ENCODE measurements at places on chromosomes 7 and 10. TPM values are rescaled to one million over a fixed set of nuclear protein-coding genes. Genes with fewer than 3 reads are reported as not detected.

- DNase-seq: no peak
Measured at GRCh38 chr10:22285130-22285529, 31.1 kb upstream of the COMMD3 start.

GRCh38 chr10:60144099-60144498 lies 237.7 kb upstream of the CCDC6 start:
- DNase-seq: no peak

The MASTL gene
- polyA plus RNA-seq: 18.0 TPM

DNA sequence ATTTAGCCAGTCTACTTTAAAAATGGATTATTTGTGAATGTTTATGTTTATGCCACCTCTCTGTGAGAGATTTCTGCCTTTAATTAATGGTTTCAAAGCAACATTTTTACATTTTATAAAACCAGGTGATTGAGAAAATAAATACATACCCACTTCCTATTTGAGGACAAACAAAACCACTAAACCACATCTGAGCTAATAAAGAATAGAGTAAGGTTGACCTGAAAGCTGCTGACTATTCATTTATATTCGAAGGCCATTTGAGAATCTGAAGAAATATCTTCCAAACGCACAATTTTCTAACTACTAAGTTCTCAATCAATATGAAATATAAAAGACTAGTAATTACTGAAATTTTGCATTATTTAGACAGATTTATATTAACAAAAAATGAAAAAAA lies 705.1 kb downstream of the XPNPEP1 start:
- DNase-seq: no peak

- no peak for DNase-seq
Measured at GRCh38 chr10:50540069-50540825, 83.5 kb downstream of the SGMS1 start.

The AGBL3 gene
- polyA plus RNA-seq: 0.86 TPM

The NPSR1 gene
- not detected for polyA plus RNA-seq

- no peak for DNase-seq
Measured at GRCh38 chr10:30026578-30026977, 32.8 kb downstream of the JCAD start.

The SP8 gene
- not detected for polyA plus RNA-seq

GRCh38 chr7:51786284-51786683 lies 469.7 kb upstream of the COBL start:
- no peak for DNase-seq

GRCh38 chr7:132402751-132403245 lies 173.5 kb downstream of the PLXNA4 start:
- DNase-seq: no peak

GRCh38 chr7:115132096-115132495 lies 210.2 kb downstream of the MDFIC start:
- no peak for DNase-seq

DNA sequence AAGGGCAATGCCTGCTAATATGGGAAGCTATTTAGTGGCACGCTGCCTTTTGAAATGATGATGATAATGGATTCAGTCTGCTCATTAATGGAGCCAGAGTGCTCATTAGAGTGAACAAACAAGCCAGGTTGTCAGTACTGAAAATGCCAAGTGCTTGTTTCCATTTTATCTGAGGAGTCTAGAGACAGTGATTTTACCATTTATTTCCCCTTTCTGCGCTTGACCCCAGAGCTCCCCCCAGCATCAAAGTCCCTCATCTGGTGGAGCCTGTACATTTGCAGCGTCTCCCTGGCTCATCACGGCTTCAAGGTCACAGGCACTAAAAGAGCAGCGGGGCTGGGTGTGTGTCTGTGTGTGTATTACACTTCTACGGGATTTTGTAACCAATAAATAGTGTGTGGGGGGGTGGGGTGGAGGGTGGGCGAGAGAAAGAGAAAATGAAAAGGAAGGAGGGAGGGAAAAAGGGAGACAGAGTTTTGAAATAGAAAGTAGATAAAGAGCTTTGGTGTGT lies 553.8 kb downstream of the TFEC start:
- DNase-seq: no peak

The ST7 gene
- 11.7 TPM for polyA plus RNA-seq

DNA sequence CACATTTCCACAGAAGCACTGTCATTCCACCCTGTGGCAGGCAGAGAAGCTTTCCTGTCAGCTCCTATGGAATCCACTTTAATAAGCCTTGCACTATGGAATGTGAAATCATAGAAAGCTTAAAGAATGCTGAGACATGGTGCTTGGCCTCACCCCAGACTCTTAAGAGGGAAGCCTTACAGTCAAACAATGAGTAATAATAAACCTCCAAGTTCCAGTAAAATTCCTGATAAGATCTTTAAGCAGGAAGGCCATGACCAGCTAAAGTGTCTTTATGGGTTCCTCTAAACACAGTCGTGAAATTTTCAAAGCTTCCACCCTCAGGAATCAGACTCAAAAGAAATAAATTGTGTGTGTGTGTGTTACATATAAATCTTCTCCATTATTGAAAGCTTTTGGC lies 11.9 kb upstream of the TEX36 start:
- DNase-seq: peak; percentile 40

DNA sequence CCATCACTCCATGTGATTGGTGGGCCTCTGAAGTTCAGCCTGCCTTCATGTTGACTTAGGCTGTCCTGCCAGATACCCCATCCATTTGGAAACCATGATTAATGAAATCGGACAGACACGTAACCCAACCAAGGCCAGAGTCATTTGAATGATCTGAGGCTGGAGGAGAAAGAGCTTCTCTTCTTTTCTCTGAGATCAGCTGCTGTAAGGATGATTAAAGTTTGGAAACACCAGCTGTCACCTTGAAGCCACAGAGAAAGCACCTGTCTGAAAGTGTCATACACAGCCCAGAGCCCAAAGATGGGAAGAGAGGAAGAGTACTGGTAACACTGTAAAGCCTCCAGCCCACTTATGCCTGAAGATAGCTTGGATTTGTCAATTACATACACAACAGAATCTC lies 22.9 kb downstream of the NEBL start:
- no peak for DNase-seq

DNA sequence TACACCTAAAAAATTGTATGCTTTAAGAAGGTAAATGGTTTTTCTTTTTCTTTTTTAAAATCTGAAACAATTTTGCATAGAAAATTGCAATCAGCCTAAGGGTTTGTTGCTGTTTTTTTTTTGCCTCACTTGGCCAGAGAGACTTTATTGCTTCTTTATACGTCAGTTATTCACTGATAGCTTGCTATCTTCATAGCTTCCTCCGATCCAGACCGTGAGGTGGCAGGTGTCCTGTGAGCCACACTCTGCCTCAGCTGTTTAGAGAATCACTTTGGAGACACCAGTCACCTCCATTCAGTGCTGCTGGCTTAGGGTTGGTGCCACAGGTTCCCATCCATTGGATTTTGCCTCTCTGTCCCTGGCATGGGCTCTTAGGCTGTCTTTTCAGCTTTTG lies 68.0 kb downstream of the HHEX start:
- DNase-seq: no peak

The GPR37 gene
- 0.38 TPM for polyA plus RNA-seq

DNA sequence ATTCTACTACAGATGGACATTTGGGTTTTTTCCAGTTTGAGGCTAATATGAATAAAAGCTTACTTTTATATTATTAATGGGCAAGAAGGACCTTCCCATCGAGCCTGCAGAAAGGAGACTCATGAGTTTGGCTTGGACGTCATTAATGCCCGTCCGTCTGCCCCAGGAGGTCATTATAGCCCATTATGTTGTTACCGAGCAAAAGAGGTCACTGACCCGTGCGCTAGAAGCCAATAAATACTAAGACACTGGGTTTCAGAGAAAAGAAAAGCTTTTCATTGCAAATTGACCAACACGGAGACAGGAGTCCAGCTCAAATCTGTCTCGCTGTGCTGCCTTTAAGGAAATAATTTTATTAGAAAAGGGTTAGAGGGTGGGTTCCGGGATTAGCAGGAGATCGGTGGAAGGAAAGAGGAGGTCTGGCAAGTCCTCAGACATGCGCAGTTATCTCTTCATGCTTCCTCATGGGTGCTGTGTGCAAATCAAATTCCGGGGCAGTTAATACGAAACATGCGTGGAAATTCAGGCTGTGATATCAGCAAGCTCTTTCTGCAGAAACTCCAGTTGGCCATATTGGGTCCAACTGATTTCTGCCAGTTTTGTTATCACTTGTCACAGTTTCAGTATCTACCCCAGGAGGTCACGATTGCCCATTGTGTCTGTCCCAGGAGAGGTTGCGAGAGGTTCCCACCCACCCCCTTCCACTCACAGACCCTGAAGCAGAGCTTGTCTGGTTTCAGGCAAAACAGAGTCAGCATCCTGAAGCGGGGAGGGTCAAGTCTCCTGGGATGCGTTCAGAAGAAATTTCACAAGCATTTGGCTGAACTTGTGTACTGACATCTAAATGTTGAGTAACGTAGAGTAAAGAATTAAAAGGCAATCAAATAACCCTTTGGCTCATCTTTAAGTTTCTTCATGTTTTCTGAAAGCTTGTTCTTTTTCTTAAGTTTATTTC lies 1.1 kb upstream of the GALNTL5 start:
- no peak for DNase-seq

GRCh38 chr10:17527514-17528146 lies 73.2 kb upstream of the ST8SIA6 start:
- DNase-seq: peak; percentile 79

- DNase-seq: no peak
Measured at GRCh38 chr7:148505645-148506375, 84.8 kb upstream of the C7orf33 start.

DNA sequence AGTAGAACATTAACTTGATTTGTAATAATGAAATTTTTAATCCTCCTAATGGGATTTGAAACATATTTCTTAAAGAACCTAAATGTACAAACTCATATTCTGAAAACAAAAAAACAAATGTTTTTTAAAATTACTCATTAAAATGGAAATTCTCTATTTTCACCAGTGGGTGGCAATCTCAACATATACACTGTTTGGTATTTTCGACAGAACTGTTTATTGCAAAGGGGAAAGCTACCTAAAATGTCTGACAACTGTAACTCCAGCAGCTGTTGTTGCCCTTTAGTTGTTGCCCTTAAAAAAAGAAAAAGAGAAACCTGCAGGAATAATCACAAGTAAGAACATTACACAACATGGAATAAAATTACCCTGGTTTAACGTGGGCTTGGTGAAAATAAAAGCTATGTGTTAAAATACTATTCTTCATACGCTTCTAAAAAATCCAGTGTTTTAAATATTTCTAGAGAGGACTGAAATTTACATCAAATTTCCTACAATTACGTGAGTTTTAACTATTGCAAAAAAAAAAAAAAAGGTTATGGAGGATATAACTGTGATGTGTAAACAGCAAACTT lies 54.5 kb downstream of the COL1A2 start:
- DNase-seq: peak; percentile 23

DNA sequence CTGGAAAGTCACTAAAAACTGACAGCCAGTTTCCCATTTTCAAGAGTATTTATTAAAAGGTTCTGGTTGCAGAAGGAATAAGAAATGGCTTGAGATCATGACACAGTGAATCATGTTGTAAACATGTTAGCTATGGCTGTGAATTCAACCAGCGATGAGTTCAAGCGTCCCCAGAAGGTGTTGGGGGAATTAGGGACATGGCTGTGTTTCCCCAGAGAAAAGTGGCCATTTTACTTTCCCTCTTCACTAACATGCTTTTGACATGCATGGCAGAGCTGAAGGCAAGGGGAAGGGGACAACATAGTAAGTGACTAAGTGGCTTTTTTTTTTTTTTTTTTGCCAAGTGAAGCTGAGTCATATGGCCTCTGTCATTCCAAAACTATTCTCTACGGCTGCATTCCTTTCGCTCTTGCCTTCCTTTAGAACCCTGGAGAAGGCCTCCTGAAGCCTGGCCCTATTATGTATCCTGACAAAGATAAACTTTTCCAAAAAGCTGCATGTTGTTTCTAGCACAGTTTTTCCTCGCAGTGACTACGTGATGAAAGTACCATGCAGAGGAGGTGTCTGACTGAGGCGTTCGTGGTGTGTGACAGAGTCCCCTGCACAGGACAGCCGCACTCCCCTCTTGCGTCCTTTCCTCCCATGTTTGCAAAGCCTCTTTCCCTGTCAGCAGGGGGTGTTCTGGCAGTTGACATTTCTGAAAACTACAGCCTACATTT lies 46.9 kb downstream of the EGFR start:
- DNase-seq: peak; percentile 94

DNA sequence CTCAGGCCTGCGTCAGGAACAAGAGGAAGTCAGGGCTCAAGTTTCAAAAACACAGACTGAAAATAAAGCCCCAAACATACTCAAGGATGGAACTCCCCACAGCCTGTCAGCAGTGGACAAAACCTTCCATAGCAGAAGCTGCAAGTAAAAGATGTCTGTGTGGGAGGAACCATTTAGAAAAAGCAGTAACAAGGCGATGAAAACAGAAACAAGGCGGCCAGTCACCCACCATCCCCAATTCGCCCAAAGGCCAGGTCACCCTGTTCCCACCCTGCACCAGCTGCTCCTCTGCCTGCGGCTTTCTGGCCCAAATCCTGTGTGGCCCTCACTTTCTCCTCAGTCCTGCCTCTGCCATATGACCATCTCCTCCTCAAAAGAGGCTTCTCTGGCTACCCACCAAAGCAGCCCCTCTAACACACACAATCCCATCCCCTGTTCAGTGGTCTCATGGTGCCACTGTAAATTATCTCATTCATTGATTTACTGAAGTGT lies 27.8 kb downstream of the KCNMA1 start:
- no peak for DNase-seq

Data from foreskin keratinocyte (primary cell).